ENCODE measurements at places on chromosomes 3 and 15. TPM values are rescaled to one million over a fixed set of nuclear protein-coding genes. Genes with fewer than 3 reads are reported as not detected.

- no peak for DNase-seq
These were observed 128.5 kb downstream of the MYRIP start for GRCh38 chr3:39937874-39938273.

DNA sequence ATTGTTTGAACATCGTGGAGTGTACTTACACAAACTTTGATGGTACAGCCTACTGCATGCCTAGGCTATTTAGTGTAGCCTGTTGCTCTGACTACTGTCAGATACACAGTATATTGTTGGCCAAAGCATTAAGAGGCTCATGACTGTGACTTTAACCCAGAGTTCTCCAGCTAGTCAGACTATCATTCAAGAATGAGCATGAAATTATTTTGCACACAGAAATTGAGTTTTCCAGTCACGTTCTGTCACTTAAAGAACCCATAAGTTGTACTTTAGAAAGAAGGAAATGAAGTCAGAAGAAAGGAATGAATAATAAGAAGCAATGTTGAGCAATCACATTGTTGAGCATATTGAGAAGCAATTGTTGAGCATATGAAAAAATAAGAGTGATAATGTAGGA, 37.6 kb upstream of the SLC22A13 start:
- no peak for DNase-seq

DNA sequence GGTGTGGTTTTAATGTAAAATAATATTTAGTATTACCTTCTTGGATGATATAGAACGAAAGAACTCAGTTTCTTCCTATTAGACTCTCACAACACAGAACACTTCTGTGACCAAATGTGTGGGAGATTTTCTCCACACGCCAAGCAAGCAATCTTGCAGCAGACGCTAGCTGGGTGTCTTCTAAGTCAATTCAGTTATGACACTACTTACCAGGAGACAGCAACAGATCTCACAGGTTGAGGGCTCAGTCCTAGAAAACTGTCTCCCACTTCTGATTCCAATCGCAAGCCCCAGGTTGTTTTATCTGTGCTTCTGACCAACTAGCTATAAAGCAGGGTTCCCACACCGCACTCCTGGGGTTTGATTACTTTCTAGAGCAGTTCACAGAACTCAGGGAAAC, 41.2 kb downstream of the HERC1 start:
- DNase-seq, result no peak

The FOXL2NB gene
- total RNA-seq, result 3.9 TPM

The COPG1 gene
- total RNA-seq, result 138 TPM

- no peak for DNase-seq
These were observed 1.9 kb downstream of the PAQR9 start for GRCh38 chr3:142961539-142961938.

DNA sequence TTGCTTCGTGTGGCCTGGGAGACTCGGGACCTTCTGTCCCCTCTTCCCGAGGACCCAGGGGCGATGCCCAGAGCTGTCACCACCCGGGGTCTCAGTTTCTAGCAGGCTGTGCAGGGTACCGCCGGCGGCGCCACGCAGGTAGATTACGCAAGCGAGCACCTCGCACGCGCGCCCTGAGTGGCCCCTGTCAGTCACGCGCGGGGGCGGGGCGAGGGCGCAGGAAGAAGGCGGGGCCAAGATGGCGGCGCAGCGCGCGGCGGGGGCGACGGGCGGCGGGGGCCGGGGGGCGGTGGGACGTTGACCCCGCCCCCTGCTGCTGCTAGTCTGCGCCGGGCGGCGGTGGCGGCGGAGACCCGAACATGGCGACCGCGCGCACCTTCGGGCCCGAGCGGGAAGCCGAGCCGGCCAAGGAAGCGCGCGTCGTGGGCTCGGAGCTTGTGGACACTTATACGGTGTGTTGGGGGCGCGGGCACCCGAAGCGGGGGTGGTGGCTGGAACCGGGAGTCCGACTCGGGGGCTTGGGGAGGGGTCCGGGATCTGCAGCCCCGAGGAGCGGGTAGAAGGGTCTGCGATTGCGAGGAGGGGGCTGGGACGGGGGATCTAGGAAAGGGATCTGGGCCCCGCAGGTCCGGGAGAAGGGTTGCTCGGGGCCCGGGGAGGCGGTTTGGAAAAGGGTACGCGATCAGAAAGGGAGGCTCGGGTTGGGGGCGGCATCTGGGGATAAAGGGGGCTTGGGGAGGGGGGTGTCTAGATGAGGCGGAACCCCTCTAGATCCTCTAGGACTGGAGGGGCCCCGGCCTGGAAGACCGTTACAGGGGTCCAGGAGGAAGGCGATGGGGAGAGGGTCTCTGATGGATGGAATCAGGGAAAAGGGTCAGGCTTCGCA, at the start of gene NISCH:
Gene NISCH (plus strand): TSS at position 322 of the 886 bp plus-strand sequence. CDS start 38 bp downstream, at position 360.
- DNase-seq, result peak; percentile 99

The ROPN1 gene
- not detected for total RNA-seq

- DNase-seq, result peak; percentile 86
These were observed 86.2 kb upstream of the PIAS1 start for GRCh38 chr15:67967871-67968431.

The SENP8 gene
- total RNA-seq, result 2.7 TPM

DNA sequence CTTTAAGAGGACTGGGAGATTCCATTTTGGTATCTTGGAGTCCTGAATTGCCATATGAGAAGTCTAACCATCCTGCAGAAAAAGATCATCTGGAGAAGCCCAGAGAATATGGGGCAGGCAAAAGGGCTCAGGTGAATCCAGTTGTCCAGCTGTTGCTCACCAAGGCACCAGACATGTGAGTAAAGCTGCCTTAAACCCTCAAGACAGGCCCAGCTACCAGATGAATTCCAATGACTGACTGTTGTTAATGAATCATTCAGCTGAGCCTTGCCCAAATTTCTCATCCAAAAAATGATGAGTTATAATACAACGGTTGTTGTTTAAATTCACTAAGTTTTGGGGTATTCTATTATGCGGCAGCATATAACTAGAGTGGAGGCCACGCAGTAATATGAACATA, 22.0 kb upstream of the NANOGP8 start:
- DNase-seq, result no peak

GRCh38 chr15:68375716-68376220, 56.2 kb downstream of the ITGA11 start:
- no peak for DNase-seq

DNA sequence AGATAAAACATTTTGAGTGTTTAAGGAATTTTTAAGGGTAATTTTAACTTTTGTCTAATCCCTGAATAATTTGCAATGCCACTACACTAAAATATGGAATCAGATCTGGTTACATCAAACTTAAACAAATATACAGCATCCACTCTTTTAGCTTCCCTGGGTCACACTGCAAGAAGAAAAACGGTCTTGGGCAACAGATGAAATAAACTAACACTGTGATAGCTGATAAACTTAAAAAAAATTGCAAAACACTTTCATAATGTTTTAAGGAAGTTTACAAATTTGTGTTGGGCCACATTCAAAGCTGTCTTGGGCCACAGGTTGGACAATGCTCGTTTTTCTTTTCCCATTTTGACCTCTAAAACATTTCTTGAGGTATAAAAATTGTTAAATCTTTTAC, 34.3 kb downstream of the CCDC66 start:
- DNase-seq, result no peak

The SNURF gene
- total RNA-seq, result 32.9 TPM

DNA sequence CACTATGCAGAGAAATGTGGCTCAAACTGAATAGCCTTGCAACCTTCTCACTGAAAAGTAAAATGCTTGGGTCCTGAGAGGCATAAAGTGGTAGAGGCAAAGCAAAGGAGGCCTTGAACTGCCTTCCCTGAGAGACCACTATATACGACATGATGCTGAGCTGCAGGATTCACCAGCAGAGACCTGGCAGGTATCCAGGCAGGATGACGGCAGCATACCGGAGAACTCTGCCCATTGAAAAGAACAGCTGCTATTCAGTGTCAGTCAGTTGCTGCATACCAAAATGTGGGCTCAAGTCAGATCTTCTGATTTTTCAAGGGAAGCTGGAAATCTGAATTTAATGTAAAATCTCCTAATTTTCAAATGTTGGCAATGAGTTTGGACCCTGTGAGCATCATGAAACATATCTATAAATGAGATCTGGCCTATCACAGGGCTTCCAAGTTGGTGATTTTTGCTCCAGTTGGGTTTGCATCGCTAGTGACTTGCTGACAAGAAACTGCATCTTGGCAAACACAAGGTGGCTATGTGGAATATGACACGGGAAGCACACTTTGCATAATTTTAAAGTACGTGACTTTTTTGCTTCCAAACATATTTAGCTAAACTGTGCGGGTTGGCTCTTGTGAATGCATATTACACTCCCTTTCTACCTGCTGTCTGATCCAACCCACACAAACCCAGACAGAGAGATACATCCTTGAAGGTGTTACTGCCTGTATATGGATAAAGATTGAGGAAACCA, 529.0 kb downstream of the AGBL1 start:
- DNase-seq, result no peak

- DNase-seq, result no peak
These were observed 12.6 kb upstream of the IGF2BP2 start for GRCh38 chr3:185837414-185837813.

GRCh38 chr15:47717036-47717612, at the start of gene SEMA6D:
SEMA6D (plus strand) TSS chr15:47717505; CDS start chr15:47759799, 42,294 bp downstream.
- DNase-seq, result peak; percentile 91

DNA sequence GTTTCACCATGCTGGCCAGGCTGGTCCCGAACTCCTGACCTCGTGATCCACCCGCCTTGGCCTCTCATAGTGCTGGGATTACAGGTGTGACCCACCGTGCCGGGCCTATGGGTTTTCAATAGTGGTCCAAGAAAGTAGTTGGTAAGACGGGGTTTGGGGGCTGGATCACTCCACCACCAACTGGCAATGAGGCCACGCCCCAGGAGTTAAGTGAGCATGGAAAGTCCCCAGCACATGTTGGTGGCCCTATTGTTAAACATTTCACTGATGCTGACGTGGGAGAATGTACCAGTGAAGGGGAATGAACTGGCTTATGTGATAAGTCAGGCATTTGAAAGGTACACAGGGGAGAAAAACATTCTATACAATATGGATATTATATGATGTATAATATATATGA, 80.4 kb downstream of the CHRD start:
- peak; percentile 7 for DNase-seq

GRCh38 chr15:49934487-49934886, 184.5 kb downstream of the ATP8B4 start:
- DNase-seq, result no peak

GRCh38 chr3:44893097-44893496, 18.7 kb downstream of the TGM4 start:
- DNase-seq, result no peak

The TMEM108 gene
- 3.5 TPM for total RNA-seq

The IL17RB gene
- total RNA-seq, result 8.9 TPM

DNA sequence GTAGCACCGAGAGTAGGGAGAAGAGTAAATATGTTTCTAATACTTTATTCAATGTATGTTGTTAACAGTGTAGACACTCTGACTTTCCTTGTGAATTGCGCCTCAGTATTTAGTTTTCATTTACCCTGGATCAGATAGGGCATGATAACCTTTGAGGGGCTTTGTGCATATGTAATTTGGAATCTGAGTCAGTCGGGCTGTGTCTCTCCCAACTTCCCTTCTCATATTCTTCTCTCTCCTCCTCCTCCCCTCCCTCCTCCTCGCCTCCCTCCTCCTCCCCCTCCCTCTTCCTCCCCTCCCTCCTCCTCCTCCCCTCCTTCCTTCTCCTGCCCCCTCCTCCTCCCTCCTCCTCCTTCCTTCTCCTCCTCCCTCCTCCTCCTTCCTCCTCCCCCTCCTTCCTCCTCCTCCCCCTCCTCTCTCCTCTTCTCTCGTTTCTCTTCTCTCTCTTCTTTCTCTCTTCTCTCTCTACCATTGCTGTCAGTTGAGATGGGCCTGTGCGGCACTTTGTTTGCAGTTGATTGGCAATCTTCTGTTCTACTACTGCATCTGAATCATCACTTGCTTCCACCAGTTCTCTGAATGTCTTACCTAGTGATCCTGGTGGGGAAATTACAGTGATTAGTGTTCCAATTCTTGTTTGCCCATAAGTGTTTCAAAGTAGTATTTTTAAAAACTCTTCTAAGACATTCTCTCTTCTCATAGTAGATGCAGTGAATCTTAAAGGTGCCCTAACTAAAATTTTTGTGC, 162.3 kb downstream of the PGPEP1L start:
- DNase-seq, result no peak

DNA sequence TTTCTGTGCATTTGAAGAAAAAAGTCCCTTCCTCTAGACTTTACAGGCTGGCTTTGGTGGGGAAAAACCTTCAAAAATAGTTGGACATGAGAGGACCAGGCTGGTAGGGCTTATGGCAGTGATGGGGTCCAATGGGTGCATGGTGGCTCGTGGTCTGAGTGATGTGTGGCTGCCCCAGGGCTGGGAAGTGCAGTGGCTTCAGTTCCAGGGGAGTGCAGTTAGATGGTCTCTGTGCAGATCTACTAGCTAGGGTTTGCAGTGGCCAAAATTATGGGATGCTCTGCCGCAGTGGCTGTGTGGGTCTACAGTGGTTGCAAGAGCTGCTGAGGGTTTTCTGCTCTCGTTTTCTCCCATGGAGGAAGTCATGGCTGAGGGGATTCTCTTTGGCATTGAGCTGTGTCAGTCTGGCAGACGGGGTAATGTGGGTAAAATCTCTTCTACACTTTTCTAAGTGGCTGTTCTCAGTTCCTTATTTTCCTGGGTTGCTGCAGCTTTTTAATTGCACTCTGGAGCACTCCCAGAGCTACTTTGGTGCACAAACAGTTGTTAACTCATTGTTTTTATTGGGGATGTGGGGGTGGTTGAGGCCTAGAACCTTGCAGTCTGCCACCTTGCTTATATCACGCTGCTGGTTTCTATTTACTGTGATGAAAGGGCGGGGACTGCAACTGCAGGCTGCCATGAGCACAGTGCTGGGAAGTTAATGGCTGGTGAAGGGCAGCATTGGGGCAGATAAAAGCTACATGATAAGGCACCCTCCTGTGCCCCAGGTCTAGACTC, 1324.6 kb downstream of the NSUN3 start:
- no peak for DNase-seq

- DNase-seq, result no peak
These were observed 19.6 kb upstream of the EMC3 start for GRCh38 chr3:10006048-10006761.

The MASP1 gene
- total RNA-seq, result 1.2 TPM

The CRABP1 gene
- total RNA-seq, result 744 TPM

DNA sequence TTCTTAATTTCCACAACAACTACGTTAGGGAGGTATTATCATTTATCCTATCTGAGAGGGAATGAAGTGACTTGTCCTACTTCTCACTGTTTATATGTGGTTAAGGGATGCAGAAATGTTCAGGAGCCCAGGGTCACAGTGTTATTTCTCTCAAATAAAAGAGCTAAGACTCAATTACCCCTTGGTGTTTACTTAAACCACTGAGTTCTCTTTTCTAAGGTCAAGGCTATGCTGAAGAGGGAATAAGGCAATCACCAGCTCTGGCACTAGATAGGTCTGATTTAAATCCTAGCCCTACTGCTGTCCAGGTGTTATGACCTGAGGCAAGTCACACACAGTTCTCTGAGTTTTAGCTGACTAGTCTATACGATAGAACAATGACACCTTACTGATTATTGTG, 35.7 kb upstream of the BCL6 start:
- no peak for DNase-seq

GRCh38 chr15:52357949-52358348, 62.3 kb upstream of the MYO5C start:
- no peak for DNase-seq

- no peak for DNase-seq
These were observed 160.1 kb upstream of the PLAAT1 start for GRCh38 chr3:193080821-193081365.

All from H7 (cell line).